D721Med (cell line): ENCODE measurements at places on chromosomes 1 and 21.

GRCh38 chr1:192724670-192725069 is 84.2 kb upstream of the RGS2 start:
- DNase-seq, result no peak

DNA sequence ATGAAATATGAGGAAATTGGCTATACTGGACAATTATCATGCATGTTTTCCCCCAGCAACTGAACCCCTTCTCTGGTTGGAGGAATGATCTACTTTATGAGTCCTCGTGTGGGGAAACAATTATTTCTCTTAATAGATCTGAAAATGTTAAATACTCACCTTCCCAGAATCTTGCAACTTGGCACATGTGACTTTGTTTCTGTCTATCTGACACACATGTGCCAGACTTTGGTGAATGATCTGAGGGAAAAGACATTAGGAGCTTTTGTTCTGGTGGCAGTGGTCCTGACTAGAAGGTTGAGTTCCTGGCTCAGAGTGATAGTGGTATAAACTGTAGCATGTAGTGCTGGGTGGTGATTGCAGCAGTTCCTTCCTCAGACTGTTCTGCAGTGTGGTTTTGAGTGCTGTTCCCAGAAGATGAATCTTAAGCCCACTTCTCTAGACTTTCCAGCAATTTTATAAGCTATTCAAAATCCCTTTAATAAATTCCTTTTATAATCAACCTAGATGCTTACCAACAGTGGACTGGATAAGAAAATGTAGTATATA is 59.3 kb upstream of the B3GALNT2 start:
- DNase-seq, result no peak

GRCh38 chr1:165863346-165863745 is 35.9 kb downstream of the UCK2 start:
- DNase-seq, result no peak

DNA sequence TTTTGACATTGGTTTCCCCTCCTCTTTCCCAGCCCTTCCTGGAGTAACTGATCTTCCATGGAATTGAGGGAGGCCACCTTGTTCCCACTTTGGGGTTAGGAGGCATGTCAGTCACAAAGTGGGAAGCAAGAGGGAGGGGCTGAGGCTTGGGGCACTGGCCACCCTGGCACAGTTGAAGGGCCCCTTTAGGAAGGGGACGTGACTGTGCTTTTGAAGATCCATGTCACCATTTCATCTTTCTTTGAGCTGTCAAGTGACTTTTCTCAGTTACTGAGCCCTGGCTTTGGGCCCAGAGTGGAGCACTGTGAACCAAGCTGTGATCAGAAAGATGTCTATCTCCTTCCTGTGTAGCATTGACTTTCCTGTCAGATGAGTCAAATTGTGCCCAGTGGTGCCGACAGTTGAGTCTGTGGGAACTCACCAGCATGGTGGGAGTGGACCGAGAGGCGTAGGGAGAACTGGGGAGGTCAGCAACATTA is 38.5 kb upstream of the TDRD10 start:
- no peak for DNase-seq

DNA sequence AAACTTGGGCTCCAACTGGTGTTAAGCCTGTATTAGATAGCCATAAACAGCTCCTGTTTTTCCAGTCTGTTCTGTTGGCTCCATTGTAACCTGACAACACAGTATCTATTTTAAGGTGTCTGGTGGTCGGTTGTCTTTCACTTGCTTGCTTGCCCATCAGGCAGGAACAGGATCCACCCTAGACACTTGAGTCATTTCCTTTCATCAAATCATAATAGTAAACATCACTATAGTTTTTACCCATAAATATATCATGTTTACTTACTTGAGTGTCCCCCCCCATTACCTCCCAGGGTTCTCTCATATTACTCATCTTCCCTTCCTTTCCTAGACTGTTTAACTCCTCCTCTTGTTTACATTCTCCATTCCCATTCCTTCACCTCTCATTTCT is 2.9 kb downstream of the DDI2 start:
- DNase-seq, result no peak

GRCh38 chr1:185646202-185646683 is 87.9 kb upstream of the HMCN1 start:
- DNase-seq, result no peak

GRCh38 chr1:3942416-3943122 is 42.5 kb upstream of the C1orf174 start:
- no peak for DNase-seq

DNA sequence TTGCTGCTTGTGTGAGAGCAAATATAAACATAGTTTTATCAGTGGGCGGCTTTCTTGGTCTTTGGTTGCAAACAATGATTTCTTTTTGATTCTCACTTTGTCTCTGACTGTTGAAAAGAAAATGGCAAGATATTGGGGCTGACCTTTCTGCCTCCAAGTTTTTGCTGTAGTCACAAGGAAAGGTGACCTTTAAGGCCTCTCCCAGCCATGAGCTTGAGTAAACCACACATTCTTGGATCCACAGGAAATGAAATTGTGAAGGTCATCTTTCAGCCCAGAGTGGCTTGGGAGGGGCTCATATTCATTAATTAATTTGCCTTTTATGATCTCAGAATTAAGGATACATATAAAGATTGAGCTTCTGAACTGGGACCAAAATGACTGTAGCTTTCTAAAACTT is 241.6 kb downstream of the BACH1 start:
- no peak for DNase-seq

GRCh38 chr1:53084589-53084971 is 22.6 kb downstream of the PODN start:
- no peak for DNase-seq

- no peak for DNase-seq
Observed at GRCh38 chr1:112296908-112297307, 99.1 kb upstream of the CTTNBP2NL start.

- no peak for DNase-seq
Observed at GRCh38 chr1:162353078-162353477, 23.6 kb downstream of the SPATA46 start.

DNA sequence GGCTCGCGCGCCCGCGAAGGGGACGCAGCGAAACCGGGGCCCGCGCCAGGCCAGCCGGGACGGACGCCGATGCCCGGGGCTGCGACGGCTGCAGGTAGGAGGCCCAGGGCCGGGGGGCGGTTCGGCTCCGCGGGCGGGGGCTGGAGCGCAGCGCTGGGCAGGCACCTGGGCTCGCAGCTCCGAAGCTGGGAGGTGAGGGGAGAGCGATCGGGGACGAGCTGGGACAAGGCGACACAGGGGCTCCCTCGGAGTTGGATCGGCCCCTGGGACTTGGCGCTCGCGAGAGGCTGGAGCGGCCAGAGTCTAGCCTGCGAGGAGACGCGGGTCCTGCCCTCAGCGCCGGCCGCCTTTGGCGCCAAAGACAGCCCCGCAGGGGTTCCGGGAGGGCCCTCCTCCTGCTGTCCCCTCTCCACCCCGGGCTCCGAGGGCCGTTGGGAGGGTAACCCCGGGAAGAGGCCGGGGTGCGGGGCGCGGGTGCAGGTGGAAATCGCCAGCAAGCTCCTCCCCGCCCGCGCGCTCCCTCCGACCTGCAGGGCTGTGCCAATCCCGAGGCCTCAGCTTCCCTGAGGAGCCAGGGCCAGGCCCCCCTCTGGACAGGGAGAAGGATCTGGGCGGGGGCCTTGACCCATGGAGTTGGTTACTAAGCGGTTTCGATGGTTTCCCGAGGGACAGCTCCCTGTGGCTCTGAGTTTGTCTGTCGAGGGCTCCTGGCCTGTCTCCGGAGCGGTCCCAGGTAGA is 401 bp downstream of the TP73 start:
- DNase-seq, result no peak

- DNase-seq, result no peak
Observed at GRCh38 chr1:8134546-8135235, 108.6 kb upstream of the ERRFI1 start.

GRCh38 chr1:66478116-66478515 is 55.8 kb upstream of the SGIP1 start:
- DNase-seq, result no peak

DNA sequence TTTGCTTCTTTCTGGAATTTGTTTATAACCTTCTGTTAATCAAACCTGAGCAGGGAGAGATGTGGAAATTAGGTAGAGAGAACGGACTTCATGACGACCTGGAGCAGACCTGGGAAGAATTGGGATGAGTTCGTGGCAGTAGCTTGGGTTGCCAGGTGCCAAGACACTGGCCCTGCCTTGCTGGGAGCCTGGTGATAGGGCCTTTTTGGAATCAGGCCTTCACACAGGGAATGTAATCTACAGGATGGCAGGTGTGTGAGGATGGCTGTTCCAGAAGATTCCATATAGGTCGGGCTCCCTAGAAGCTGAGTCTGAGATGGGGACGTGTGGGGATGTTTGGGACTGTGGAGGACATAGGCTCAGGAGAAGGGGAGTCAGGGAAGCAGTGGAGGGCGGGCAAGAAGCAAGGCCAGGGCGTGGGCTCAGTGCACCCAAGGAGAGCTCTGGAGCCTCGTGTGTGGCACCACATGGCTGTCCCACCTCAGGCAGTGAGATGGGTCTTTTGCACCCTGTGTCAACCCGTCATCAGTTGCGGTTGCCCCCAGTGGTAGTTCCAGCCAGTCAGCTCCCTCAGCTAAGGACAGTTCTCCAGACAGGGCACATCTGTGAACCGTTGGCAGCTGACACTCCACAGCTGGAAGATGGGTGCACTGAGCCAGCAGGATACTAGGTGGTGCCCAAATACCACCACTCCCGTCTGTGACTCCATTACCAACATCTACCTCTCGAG is 395.9 kb downstream of the MATN1 start:
- no peak for DNase-seq

DNA sequence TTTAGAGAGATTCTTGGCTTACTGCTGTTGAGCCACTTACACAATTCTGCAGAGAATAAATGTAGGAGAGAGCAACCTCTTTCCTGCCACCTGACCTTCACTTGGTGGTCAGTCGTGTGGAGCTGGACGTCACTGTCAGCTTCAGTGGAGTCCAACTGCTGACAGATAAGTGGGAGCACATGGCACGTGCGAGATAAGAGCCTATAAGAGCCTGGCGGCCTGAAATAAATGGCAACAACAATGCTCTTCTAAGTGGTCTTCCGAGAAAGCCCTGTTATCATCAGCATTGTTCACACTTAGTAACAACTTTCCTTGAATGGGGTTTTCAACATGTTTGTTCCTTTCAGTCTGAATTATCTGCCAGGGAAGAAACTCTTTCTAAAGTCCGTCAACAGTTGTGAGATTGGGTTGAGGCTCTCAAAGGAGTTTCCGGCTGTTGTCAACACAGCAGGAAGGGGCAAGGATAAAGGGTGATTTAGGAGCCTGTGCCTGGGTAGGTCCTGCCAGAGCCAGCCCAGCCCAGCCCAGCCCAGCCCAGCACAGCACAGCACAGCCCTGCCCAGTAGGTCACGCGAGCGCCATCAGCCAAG is 57.2 kb upstream of the RUNX1 start:
- no peak for DNase-seq

- no peak for DNase-seq
Observed at GRCh38 chr1:196486346-196486745, 121.9 kb downstream of the KCNT2 start.

DNA sequence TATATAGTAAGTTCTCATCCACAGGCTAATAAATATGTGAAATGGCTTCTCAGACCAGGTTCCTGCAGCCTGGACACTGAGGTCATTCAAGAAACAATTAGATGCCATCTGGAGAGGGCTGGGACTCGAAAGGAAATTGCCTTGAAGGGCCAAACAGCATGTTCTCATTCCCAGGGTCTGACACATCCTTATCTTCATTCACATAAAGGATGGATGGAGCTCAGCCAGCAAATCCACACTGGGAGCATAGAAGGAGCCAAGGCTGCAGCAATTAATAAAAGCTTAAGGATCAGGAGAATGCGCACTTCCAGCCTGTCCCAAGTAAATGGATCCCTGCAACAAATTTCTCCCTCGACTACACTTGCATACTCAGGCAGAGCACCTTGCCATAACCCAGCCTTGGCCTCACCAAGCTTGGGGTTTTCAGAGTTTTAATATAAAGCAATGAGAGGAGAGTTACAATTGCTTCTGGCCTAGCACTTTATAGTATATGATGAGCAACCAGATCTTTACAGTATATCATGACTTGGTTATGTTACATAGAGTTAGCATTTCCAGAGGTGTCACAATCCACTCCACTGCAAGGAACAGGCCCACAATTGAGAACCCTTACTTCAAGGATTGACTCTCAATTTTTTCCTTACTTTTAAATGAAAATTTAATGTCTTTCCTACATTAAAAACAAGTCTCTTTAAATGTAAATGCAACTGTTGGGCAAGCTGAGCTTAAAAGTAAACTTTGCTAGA is 55.9 kb downstream of the BCAR3 start:
- no peak for DNase-seq

GRCh38 chr1:95140791-95141190 is 23.6 kb downstream of the TLCD4 start:
- no peak for DNase-seq

- no peak for DNase-seq
Observed at GRCh38 chr1:93869653-93870052, 9.4 kb downstream of the DNTTIP2 start.

- DNase-seq, result no peak
Observed at GRCh38 chr1:183832459-183832858, 27.5 kb downstream of the RGL1 start.

DNA sequence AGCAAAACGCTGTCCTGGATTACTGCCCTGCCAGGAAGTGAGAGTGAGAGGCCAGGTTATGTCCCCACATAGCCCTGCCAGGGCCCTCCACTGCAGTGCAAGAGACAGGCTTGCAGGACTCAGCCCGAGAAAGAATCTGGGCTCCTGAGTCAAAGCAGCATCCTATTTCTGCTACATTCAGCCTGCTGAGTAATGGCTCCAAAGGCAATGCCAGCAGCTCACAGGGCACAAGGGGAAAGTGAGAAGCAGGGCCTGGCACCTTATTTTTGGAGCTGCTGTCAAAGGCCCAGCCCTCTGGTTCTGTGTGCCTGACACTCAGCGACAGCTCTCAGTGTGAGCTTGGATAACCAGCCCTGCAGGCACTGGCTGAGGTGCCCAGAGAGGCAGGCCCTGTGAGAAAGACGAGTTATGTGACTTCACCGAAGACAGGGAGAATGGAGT is 83.9 kb downstream of the DTL start:
- DNase-seq, result no peak

GRCh38 chr1:77796695-77797405 is 17.4 kb downstream of the MIGA1 start:
- no peak for DNase-seq

- DNase-seq, result no peak
Observed at GRCh38 chr1:40384413-40384762, 10.9 kb downstream of the SMAP2 start.
